ENCODE measurements at places on chromosomes 12 and 14. TPM values are rescaled to one million over a fixed set of nuclear protein-coding genes. Genes with fewer than 3 reads are reported as not detected.

GLT1D1 gene
- 4.4 TPM for total RNA-seq

DCAF5 gene
- total RNA-seq: 56.6 TPM

ARG2 gene
- total RNA-seq: 78.7 TPM

NPFF gene
- total RNA-seq: not detected

C12orf56 gene
- total RNA-seq: 1.8 TPM

GDF3 gene
- 0.34 TPM for total RNA-seq

PLEKHH1 gene
- 32.4 TPM for total RNA-seq

SOX5 gene
- total RNA-seq: 118 TPM

SYCP3 gene
- not detected for total RNA-seq

CIT gene
- 20.8 TPM for total RNA-seq

GPX2 gene
- 1.3 TPM for total RNA-seq

KRT71 gene
- not detected for total RNA-seq

PKP2 gene
- total RNA-seq: 2.5 TPM

MEG3 gene
- total RNA-seq: 0.22 TPM

MFAP5 gene
- not detected for total RNA-seq

SRRM4 gene
- total RNA-seq: 183 TPM

C3AR1 gene
- not detected for total RNA-seq

Data from glutamatergic neuron (in vitro differentiated cells).